ENCODE measurements at places on chromosomes 7 and 10.

- DNase-seq: no peak
These were observed 139.9 kb downstream of the CCDC71L start for GRCh38 chr7:106520962-106521514.

GRCh38 chr7:25282194-25282593 lies 53.9 kb upstream of the NPVF start:
- no peak for DNase-seq

GRCh38 chr7:127882313-127882920 lies 148.8 kb downstream of the LRRC4 start:
- no peak for DNase-seq

GRCh38 chr10:60235001-60235400 lies 154.7 kb downstream of the ANK3 start:
- DNase-seq: no peak

GRCh38 chr7:78121888-78122287 lies 323.3 kb downstream of the PHTF2 start:
- no peak for DNase-seq

GRCh38 chr10:21993360-21994001 lies 10.0 kb downstream of the DNAJC1 start:
- DNase-seq: no peak

DNA sequence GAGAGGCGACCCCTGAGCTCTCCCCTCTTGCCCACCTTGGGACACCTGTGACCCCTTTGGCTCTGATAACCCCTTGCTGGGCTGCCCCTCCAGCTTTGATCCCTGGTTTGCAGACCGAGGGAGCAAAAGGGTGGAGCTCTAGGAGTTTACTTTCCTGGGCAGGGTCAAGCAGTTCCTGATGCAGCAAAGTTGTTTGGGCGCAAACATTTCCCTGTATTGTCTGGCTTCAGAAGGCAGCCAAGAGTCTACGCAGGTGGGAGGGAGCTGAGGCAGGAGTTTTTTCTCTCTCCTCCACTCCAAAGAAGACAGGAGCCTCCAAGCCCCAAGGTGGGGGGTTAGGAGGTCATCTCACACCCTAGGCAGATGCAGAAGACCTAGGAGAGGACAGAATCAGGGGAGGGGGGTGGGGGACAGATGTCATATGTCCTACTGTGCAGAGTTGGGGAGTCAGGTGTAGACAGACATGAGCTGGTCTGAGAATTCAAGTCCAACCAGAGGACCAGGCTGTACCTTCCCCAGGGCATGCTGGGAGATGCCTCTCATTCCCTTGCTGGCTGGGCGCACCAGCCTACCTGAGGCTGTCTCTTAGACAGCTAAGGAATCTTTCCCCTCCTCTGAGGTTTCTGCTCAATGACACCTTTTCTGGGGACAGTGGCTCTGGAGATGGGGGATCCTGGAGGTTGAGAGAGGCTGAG lies 20.5 kb downstream of the TMEM270 start:
- no peak for DNase-seq

DNA sequence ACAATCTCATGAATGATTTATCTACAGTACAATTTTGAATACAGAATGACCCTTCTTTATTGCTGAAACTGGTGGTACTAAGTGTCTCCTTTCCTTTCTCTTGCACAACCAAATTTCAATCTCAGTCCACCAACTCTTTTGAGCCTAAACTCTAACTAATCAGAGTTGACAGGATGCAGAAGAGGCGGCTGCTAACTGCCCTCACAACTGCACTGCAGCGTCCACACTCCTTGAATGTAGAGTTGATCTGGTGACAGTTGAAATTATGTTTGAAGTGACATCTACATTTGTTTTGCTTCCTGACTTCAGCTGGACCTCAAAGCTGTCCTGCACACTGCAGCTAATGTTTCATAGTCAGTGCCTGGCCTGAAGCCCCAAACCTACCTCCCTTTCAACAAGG lies 139.6 kb downstream of the ZMYND11 start:
- DNase-seq: no peak

DNA sequence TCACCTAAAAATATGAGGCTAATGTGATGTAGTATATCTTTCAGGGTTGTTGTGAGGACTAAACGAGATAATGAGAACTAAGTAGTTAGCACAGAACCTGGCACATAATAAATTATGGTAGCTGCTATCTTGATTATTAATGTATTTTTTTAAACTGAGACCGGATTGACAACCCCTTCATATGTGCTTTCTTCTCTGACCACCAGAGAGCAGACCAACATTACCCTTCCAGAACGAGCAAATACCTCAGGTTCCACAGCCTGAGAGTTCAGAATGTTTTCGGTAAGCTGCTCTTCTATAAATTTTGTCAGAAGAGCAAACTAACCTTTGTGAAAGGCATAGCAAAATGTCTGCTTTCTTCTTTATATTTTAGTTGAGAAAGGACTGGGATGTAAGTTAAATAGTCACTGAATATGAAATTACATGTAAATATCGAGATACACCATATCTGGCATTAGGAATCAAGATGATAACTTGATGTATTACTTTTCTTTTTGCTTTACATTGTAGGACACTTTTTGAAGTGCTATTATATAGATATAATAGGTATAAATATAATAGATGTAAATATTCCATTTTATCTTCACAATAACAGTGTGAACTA lies 13.6 kb upstream of the BPGM start:
- DNase-seq: peak; percentile 46

DNA sequence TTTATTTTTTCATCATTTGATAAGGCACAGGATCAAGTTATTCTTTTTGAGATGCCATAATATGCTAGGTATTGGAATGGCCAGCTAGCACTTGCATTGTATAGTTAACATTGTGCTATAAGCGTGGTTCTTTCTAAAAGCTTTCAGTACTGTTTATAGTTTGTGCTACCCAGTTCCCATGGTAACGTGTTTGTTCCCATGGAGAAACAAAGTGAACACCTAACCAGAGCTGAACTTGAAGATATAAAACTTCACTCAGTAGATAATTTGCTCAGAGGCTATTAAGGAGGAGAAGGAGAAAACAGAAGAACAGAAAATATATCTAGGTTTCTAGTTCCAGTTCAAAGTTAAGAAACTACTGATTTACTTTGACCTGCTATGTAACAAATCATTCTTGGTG lies 23.6 kb upstream of the ITGB8 start:
- no peak for DNase-seq

DNA sequence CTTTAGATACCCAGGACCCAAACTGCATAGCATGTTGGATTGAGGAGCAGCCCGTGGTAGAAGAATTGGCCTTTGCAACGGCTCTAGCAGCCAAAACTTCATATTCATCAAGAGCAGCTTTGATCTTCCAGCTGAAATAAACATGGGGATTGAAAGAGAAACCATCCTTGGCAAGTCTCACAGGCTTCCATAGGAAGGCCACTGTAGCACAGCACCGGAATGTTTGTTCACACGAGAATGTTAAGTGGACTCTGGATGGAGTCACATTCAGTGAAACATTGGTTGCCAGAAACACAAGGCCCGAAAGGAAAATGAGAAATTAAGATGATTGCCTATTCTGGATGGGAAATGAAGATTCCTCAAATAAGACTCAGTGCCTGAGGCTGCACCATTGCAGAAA lies 97.4 kb downstream of the RAB18 start:
- DNase-seq: no peak

DNA sequence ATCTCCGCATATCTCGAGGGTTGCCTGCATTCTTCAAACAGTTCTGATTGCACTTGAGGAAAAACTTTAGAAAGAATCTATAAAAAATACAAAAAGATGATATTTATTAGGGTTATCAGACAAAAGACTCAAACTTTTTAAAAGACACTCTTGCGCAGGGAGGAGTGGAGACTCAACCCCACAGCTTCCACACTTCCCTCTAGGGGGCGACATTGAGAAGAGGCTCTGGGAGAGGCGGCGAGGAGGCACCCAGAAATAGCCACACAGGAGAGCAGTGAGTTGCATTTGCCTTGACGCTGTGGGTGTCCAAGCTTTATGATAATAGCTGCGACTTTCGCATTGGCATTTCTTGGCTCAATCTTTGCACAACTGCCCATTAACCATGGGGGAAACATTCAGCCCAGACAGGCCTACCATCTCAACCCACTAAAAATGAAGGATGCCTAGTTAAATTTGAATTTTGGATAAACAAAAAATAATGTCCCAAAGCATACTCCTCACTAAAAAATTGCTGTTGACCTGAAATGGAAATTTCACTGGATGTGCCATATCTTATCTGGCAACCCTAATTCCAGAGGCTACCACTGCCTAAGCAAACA lies 86.2 kb downstream of the EBF3 start:
- DNase-seq: no peak

DNA sequence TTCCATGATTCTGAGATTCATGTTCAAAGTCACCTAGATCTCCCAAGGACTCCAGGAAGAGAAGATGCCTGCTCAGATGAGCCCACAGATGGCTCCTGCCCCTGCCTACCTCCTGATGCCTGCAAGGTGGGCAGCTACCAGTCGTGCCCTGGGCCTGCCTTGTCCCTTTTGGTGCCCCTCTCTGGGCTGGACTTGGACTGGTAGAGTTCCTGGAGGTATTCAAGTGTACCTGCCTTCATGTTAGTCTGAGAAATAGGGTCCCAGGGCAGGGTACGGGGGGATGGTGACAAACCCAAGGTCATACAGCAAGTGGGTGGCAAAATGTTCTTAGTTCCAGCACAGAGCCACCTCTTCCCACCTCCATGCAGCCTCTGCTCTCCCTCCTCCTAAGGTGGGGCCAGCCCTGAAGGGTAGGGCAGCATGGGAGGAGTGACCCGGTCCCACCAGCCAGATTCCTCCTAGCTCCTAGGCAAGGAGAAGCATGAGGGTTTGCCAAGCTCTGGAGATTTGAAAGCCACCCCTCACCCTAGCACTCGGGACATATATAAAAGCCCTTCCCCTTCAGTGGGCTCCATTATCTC lies 80.8 kb upstream of the UNC5B start:
- no peak for DNase-seq

DNA sequence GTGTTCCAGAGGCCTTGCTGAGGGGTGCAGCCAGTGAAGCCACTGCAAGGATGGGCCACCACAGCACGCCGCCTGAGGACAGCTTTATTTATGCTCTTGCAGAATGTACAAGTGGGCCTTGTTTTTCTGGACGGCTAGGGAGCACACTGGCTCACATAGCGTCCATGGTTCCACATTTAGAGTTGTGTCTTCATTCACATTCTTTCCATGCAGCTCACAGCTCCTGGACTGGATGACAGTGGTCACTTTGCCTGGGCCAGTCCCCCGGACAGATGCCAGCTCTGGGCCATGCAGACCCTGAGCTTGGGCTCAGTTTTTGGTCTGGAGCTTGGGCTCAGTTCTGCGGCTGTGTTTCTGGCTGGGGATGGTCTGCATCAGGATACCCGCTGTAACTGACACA lies 2.6 kb upstream of the C10orf71 start:
- DNase-seq: no peak

- no peak for DNase-seq
These were observed 51.0 kb upstream of the NKX6-2 start for GRCh38 chr10:132836832-132837540.

All from SJSA1 (cell line).